AG04449 (cell line): ENCODE measurements at places on chromosomes 1 and 21.

DNA sequence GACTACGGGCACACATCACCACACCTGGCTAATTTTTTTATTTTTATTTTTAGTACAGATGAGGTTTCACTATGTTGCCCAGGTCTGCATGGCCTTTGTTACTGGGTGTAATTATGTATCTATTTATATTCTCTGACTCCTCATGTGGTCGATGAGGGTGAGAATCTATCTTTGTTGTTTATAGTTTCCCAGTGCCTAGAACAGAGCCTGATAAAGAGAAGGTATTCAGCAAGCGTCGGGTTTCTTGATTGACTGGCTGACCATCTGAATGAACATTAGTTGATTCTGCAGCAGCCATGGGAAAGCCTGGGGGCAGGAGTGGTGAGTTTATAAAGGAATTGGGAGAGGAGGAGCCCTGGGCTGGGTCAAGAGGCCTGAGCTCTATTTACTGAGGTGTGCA lies 28.5 kb downstream of the SERINC2 start:
- no peak for DNase-seq

GRCh38 chr1:113855630-113856400 lies 15.7 kb downstream of the PTPN22 start:
- DNase-seq, result no peak

DNA sequence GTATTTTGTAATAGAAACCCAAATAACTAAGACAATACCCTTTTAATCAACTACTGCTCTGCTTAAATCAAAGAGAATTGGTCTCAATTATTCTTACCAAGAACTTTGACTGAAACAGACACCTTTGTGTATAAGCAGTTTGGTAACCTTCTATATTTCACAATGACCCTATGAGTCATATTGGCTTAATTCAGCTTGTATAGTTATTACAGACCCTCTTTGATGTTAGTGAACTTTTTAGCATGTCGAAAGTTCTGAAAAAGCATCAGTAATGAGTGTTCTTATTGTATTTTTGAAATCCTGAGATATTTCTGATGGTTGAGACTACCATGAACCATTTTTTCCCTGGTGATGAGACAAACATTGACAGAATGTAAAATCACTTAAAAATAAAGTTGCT lies 43.3 kb upstream of the RABGAP1L start:
- no peak for DNase-seq

DNA sequence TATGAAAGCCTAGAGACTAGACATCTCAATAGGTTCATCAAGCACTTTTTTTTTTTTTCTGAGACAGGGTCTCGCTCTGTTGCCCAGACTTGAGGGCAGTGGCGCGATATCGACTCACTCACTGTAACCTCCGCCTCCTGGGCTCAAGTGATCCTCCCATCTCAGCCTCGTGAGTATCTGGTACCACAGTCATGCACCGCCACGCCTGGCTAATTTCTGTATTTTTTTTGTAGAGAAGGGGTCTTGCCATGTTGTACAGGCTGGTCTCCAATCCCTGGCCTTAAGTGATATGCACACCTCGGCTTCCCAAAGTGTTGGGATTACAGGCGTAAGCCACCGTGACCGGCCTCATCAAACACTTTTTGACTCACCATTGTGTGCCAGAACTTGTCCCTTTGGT lies 613 bp upstream of the GPATCH4 start:
- DNase-seq, result no peak

DNA sequence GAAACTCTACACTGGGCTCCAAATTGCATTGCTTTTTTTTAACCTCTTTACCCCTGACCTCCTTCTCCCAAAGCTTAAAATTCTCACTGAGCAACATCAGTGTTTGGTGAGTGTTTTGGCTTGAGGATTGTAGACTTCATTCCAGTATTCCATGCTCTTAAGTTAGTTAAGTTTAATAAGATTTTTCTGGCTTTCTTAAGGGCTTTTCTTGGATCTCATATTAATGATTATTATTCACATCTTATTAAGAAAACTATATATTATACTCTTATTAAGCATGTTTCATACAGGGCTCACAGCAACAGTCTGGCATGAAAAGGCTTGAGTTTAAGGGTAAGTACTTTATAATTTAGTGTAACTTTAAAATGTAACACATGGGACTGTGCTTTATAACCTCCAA lies 141.8 kb downstream of the DISP1 start:
- DNase-seq, result no peak

DNA sequence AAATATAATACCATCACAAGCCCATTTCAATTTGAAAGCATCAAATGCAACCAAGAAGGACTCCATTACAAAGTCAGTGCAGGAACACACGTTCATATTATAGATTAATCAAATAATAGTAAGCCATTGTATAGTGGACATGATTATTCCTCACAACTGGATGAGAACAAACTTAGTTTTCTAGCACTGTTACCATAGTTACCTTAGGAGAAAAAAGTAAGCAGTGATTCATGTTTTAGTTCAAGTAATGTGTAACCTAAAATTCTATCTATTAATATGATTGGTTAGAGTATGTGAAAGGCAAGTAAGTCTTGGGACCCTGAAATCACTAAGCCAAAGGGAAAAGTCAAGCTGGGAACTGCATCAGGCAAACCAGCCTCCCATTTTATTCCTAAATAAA lies 15.2 kb downstream of the SSX2IP start:
- no peak for DNase-seq

- no peak for DNase-seq
Measured at GRCh38 chr1:197745911-197746310, 29.4 kb downstream of the DENND1B start.

GRCh38 chr21:41422546-41423304 lies 3.3 kb upstream of the MX1 start:
- DNase-seq, result no peak

DNA sequence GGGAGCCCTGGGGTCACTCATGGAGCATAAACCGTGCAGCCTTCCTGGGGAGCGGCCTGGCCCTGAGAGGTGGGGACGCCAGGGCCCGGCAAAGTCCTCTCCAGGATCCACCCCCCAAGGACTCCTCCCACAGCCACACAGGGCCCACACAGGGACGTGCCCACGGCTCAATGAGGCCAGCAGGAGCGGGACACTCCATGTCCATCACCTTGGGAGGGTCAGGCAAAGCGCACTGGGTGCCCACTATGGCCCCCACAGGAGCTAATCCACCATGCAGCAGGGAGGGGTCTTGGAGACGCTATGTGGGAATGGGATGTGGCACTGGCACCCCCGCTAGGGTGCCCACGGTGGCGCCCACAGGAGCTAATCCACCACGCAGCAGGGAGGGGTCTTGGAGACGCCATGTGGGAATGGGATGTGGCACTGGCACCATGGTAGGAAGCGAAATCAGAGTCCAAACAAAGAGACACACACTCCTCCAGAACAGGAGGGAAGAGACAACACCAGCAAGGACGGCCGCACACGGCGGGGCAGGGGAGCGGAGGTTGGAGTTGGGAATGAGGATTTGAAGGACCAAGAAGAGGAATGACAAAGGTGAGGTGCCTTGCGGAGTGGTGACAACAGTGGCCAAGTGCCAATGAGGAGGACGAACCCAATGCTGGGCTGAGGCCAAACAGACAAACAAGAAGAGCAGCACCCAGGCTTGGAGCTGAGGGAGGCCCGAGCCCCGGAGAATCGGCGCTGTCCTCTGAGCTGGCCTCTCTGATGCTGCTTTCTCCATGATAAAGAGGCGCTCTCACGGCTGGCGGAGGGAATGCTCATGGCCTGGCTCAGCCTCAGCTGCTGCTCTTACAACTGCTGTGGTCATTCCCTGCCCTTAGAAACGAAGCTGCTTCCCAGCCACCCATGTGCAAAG lies 18.1 kb upstream of the SLC19A1 start:
- DNase-seq, result no peak

DNA sequence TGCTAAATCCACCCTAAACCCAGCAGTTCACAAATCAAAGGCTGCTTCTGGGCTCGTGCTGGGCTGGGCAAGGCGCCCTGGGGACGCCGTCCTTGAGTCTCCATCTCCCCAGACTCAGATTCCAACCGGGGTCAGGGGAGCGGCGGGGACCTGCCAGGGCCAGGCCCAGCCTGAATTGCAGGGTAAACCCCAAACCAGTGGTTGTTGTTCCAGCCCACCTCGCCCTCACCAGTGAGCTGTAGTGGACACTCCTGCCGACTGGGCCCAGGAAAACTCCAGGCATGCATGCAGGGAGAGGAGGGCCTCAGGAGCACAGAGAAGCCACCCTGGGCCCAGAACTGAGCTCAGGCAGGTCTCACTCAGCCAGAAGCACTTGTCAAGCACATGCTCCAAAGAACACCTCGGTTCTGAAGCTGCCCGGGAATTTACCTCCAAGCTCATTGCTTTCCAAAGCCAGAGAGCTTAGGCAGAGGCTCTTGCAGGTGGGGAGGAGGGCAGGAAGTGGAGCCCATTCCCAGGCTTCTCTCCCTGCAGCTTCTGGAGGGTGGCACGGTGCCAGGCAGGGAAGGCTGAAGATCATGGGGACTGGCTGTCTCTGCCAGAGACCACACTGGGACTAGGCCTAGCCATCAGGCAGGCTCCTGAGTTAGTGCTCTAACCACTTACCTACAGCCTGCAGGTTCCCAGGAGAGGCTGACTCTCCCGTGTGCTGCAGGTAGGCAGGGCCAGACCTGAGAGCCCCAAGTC lies 437.0 kb downstream of the MATN1 start:
- no peak for DNase-seq

- DNase-seq, result no peak
Measured at GRCh38 chr1:240044620-240045019, 47.1 kb upstream of the FMN2 start.

DNA sequence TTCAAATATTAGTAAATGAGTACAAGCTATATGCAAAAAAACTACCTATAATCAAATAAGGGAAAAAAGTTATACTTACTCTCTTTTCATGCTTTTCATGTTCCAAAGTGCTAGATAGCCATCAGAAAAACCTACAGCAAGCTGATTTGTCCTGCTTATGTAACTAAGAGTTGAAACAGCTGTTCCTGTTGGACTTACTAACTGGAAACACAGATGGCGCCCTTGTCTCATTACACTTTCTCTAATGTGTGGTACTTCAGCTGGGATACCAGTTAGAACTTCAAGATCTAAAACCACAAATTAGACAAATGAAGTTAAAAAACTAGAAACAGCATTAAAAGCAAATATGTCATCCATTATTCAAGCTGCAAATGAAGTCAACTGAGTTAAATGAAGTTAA lies 24.3 kb downstream of the AHCTF1 start:
- no peak for DNase-seq

GRCh38 chr1:230205719-230206198 lies 138.7 kb downstream of the GALNT2 start:
- DNase-seq, result peak; percentile 84

DNA sequence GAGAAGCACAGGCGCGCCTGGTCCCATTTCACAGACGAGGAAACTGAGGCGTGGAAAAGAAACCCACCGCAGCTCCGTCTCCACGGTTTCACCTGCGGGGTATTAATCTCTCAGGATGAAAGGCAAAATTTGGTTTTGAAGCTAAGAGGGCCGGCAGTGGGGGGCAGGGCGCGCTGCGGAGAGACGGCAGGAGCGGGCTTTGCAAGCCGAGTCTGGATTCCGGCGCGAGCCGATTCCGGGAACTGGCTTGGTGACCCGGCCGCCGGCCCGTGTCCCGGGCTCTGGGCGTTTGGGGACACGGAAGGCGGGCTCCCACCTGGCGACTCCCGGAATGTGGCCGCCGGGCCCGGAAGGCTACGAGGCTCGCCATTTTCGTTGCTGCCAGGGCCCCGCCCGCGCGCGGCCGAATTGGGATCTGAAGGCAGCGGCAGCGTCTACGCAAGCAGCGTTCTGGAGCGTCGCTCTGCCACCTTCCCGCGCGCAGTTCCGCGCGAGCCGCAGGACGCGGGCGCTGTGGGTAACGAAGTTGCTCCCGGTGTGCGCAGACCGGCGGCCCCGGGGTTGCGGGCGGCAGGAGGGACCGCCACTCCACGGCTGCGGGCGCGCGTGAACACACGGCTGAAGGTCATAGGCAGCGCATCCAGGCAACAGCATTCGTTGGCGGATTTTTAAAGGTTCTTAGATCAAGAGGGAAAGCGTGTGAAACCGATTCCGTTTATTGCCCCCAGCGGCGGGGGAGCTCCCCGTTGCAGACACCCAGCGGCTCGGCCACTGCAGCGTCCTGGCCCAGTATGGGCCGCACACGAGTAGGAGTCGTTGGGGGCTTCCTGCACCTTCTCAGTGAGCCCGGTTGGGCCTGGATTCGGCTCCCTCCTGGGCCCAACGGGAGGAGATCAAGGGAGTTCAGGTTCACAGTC lies 5.4 kb upstream of the PRDM16 start:
- no peak for DNase-seq

- DNase-seq, result no peak
Measured at GRCh38 chr21:38927776-38928175, 122.0 kb downstream of the ETS2 start.
